Right lung (tissue), 10 donors: ENCODE measurements at places on chromosomes 13 and 19. TPM values are rescaled to one million over a fixed set of nuclear protein-coding genes. Genes with fewer than 3 reads are reported as not detected.

AMH gene
- 1.1 TPM for polyA plus RNA-seq

DNA sequence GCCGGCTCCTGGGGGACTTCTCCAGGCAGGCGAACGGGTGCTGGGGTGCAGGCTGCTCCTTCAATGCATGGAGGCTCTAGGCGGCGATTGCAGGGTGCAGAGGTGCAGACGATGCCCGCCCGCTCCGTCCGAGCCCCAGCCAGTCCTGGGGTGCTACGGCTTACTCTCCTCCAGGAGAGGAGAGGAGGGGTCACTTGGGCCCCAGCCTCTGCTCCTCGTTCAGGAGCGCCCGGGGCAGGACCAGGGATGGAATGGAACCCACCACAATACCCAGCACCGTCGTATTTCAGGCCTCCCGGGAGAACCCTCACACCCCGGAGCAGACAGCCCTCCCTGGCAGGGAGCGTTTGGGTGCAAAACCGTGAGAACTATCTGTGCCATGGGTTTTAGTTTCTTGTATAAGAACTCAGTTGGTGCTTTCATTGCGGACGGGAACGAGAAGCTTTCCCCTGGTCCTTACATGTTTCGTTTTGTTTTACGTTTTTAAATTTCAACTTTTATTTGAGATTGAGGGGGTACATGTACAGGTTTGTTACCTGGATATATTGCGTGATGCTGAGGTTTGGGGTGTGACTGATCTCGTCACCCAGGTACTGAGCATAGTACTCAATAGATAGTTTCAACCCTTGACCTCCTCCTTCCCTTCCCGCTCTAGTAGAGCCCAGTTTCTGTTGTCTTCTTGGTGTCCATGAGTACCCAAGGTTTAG is 46.8 kb downstream of the ARHGEF18 start:
- no peak for DNase-seq

- DNase-seq, result no peak
These were observed 608 bp downstream of the CD70 start for GRCh38 chr19:6590258-6590826.

DNA sequence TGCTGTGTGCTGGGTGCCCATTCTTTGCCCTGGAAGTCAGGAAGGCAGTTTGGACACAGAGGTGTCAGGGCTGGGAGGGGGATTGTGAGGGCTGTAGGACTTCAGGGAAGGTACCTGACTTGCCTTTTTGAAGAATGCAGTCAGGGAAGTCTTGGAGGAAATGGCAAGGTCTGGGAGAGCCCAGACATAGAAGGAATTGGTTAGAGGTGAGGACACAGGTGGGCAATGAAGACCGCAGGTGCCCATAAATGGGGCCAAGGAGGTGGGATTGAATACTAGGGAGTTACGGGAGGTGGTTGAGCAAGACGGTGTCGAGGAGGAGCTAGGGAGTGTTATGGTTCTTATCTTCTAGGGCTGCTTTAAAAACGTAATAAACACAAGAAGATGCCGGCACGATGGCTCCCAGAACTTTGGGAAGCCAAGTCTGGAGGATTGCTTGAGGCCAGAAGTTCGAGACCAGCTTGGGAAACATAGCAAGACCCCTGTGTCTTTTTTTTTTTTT is 1.4 kb upstream of the DDA1 start:
- DNase-seq, result no peak

- DNase-seq, result no peak
These were observed 24.3 kb upstream of the CEACAM21 start for GRCh38 chr19:41551711-41552110.

UHRF1 gene
- 17.5 TPM for polyA plus RNA-seq

- DNase-seq, result no peak
These were observed 1.7 kb upstream of the IFT88 start for GRCh38 chr13:20565115-20565736.

DNA sequence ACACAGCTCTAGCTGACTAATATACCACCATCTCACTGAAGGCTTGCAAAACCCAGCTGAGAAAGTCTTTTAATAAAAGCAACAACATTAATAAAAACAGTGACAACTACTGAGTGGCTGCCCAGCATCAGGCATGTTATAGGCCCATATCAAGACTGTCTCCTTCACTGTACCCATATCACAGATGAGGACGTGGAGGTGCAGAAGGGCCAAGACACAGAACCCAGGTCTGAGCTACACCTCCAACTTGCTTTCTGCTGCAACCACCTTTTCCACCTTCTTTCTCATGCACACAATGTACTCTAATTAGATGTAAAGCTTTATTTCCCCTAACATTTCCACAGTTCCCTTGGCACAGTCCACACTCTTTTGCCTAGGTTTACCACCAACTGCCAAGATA is 10.7 kb upstream of the MED26 start:
- no peak for DNase-seq

DNA sequence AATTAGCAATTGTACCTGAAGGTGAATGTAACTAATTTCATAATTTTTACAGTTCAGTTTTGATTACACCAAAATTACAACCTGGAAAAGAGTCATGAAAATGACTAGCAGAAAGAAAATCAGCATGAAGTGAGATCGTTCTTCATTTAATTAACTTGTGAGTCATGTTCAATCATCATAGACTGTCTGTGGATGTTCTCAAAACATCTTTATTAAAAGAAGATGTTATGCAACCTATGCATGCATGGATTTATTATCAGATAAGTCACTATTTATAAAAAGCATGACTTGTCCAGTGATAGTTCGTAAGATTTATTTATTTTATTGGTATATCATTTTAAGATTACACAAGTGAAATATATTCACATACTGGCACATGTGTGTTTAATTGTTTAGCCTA is 245.9 kb downstream of the ITGBL1 start:
- no peak for DNase-seq

DNA sequence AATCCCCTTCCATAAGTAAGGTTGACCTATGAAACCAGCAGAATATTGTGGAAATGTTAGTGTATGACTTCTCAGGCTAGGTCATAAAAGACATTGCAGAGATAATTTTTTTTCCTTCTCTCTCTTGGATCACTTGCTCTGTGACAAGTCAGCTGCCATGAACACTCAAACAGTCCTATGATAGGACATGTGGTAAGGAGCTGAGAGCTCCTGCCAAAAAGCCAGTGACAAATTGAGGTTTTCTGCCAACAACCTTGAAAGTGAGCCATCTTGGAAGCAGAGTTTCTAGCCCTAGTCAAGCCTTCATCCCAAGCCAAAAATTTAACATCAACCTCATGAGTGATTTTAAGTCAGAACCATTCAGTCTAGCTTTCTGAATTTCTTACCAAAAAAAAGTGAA is 270.9 kb upstream of the NBEA start:
- DNase-seq, result peak; percentile 66

SHC2 gene
- 13.3 TPM for polyA plus RNA-seq
